T follicular helper cell (primary cell): ENCODE measurements at places on chromosomes 6 and 20.

DNA sequence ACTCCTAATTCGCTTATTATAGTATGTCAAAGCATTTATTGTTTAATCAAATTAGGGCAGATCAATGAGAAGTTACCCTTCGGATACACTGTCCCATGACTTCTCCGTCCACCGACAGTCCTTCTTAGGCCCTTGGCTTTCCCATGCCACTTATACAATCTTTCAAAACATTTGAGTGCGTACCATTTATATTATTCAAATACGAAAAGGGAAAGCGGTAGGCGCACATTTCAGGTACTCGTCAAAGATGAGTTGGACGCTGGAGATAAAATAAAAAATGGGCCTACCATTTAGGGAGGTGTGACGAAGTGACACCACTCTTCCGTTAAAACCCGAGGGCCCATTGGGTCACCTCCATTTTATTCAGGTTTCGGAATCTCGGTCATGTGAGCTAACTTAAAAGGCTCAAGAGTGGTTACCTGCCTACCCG lies 542 bp upstream of the AFG1L start:
- DNase-seq: no peak

DNA sequence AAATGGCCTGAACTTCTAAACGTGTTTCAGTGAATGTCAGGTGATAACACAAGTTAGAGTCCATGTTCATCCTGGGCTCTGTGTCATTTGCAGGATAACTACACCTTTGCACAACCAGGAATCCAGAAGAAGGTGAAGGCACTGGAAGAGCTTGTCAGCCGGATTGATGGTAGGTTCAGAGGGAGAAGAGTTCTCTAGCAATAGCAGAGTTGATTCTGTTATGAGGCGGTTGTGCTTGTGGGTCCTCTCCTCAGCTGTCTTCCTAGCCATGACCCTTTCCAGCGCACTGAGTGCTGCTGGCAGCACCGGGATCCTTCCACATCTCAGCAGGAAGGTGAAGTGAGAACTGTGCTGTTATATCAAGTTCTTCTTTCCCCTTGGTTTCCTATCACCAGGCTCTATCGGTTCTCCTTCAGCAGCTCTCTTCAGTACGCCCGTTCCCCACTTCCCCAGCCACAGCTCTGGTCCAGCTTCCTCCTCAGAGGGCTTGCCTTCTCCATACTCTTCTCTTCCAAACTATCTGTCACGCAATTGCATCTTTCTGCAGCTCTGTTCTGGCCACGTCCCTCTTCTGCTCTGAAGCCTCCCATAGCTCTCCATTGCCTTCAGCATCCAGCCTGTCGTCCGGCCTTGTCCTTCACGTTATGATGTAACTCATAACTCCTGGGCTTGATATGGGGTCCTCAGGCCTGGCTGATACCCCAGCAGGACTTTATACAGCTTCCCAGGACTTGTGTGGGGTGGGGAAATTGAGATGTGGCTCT lies 39.9 kb upstream of the RNF8 start:
- no peak for DNase-seq

GRCh38 chr6:118524686-118525085 lies 23.4 kb upstream of the PLN start:
- no peak for DNase-seq

- peak; percentile 70 for DNase-seq
Observed at GRCh38 chr6:31441365-31442267, 38.2 kb downstream of the MICA start.

DNA sequence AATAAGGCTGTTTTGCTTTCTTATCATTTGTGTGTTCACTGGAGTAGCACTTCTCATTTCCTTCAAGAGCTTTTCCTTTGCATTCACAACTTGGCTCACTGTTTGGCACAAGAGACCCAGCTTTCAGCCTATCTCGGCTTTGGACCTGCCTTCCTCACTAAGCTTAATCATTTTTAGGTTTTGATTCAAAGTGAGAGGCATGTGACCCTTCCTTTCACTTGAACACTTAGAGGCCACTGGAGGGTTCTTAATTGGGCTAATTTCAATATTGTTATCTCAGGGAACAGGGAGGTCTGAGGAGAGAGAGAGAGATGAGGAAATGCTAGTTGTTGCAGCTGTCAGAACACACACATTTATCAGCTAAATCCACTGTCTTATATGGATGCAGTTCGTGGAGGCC lies 82.9 kb upstream of the SCAF8 start:
- no peak for DNase-seq

DNA sequence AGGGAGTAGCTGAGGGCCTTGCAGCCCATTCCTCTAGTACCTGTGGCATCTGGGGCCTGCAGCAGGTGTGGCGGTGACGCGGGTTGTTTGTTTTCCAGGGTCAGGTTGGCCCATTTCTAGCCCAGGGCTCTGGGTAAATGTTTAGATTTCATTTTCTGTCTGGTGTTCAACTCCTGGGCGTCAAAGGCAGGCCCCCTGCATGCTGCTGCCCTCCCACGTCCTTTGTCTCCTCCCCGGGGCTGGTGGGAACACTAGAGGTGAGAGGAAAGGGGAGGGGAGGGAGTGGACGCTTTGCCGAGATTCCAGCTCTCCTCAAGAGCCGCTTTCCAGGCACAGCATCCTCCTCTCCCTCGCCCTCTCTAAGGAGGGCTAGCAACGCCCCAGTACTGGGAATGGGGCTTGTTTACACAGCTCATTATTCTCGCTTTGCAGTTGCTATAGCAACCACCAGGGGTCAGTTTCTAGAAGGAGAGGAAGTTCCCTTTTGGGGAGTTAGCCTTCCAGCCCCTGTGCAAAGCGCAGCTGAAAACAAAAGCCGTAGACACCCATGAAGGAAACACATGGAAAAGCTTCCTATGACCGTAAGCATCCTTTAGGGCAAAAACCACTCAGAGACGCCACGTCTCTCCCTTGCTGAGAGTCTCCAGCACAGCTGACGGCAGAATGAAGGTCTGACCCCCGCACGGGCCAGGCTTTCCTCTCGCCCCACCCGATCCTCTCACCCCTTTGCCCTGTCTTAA lies 170.6 kb downstream of the LY86 start:
- DNase-seq: no peak

DNA sequence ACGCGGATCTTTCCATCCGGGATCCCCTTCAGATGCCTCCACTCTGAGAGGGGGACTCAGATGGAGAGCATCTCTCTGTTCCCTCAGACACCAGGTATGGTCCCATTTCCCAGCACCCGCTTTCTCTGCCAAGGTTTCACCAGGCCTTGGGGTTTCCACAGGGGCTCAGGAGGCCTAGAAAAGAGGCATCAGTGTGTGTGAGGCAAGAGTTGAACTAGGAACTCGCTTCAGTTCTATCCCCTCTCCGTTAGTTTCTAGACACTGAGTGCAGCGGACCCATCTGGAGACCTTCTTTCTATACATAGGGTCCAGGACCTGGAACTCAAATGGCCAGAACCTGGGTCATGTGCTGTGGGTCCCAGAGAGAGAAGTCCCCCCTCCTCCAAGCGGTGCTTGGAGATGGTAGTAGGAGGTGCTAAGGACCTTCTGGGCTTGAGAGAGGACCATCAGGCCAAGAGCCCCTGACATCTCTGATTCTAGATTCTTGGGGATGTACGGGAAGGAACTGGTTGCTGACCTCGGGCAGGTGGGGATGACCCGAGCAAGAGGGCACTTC lies 2.1 kb downstream of the SLC12A5 start:
- DNase-seq: no peak

GRCh38 chr6:116096979-116097816 lies 3.5 kb upstream of the NT5DC1 start:
- DNase-seq: no peak

GRCh38 chr20:15242773-15243172 lies 905.4 kb upstream of the FLRT3 start:
- no peak for DNase-seq

DNA sequence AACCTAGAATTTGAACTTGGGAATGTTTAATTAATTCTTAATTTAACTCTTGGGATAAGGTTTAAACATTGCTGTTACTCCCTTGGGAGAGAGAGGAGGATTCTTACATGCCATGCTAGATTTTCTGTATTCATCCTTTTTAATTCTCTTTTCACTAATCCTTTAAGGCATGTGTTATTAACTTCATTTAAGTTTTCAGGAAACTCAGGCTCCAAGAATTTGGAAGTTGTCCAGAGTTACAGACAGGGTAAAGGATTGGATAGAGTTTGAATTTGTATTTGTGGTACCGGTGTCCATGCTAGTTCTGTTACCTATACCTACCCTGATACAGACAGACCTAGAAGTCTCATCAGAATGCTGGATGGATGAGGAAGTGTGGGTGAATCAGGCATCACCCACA lies 23.7 kb downstream of the DOK5 start:
- DNase-seq: no peak

GRCh38 chr6:34441526-34441925 lies 15.7 kb upstream of the RPS10 start:
- no peak for DNase-seq

DNA sequence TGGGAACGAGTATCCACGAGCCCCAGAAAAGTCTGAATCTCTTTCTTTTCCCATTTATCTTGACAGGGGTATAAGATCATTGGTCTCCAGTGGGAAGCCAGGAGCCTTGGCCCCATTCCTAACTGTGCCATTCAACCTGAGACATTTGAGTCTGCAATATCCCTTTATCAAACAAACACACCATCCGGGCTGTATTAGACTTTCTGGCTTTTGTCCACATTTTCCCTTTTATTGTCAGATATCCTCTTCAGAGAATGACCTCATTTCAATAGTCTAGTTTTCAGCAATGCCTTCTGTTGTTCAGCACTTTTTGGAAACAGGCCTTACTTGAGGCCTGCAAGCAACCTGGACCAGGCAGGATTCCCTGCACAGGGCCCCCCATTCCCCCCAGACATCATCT lies 15.7 kb downstream of the BPIFA1 start:
- no peak for DNase-seq

- DNase-seq: no peak
Observed at GRCh38 chr6:153028286-153028685, 25.8 kb upstream of the MTRF1L start.

DNA sequence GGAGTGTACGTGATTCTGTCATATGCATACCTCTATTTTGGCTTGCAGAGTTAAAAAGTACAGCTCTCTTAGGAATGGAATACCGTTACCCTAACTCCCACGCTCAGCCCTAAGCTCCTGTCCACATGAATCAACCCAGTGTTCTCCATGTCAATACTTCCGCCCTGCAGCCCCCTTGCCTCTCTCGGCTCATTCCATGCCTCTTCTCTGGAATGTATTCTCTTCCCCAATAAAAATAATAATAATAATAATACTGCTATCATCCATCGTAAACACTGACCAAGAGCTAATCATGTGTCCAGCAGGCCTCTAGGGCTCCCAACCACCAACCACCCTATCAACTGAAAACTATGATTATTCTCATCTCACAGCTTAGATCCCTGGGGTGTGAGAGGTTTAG lies 100.6 kb downstream of the PREX1 start:
- DNase-seq: no peak

- no peak for DNase-seq
Observed at GRCh38 chr6:24660105-24660504, 6.6 kb downstream of the TDP2 start.

DNA sequence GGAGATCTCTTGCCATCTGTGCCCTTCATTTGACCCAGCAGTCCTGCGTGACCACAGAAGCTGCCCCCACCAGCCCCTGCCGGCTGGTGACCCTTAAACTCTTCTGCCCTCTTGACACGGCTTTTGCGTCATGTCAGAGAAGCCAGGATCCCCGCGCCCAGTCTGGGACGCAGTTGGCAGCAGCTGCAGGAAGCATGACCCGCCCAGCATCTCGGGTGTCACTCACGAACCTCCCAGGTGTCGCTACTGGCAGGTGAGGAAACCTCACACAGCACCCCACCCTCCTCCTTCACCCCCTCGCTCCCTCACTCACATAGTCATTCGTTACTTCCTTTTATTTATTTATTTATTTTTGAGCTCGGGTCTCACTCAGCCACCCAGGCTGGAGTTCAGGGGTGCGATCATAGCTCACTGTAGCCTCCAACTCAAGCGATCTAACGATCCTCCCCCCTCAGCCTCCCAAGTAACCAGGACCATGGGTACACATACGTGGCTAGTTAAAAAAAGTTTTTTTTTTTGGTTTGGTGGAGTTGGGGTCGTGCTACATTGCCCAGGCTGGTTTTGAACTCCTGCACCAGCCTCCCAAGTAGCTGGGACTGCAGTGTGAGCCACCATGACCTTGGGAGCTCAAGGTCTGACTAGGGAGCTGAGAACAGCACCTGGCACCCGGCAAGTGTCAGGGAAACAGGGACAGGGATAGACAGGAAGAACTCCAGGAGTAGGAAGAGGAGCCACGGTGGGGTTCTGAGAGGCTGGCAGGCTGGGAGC lies 14.1 kb upstream of the SPDEF start:
- DNase-seq: no peak

GRCh38 chr6:48766349-48766748 lies 655.4 kb upstream of the PTCHD4 start:
- DNase-seq: no peak

DNA sequence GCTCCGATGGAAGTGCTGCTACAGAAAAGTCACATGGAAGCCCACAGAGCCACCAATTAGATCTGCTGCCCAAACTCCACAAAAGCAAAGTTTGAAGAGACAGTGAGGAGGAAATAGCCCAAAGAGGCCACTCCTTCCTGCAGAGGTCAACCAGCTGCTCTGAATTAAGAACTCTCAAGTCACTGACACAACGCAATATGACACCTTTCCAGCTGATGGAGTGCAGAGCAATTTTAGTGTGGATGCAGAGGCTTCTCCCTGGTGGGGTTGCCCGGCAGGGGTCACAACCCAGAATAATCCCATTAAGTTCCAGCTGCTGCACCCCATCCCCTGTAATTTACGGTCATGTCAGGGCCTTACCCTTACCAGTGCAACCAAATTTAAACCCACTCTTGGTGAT lies 361.9 kb upstream of the JARID2 start:
- no peak for DNase-seq

- no peak for DNase-seq
Observed at GRCh38 chr6:41092421-41093140, 19.8 kb downstream of the NFYA start.

GRCh38 chr6:4801491-4802110 lies 25.4 kb downstream of the CDYL start:
- DNase-seq: no peak

DNA sequence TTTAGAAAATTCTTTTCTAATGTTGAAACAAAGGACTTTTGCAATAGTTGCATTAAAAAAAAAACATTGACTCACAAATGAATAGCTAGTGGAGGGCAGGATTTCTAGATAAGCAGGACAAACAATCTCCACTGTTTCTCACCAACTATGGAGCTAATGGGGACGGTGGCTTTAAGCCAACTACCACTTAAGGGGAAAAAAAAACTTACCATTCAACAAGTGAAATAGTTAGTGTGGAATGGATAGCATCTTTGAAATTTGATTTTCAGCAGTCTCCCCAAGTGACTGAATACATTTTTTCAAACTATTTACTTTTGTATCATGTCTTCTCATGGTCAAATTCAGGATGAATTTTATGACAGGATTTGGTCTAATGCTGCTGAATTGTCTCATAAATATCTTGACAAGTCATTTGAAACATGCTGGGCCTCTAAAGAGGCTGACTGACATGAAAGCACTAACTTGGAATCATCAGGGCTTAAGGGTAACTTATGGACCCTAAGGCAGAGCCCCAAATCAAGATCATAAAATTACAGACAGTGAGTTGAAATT lies 100.5 kb downstream of the EYA4 start:
- DNase-seq: no peak
